ENCODE measurements at places on chromosomes 7 and 10.

DNA sequence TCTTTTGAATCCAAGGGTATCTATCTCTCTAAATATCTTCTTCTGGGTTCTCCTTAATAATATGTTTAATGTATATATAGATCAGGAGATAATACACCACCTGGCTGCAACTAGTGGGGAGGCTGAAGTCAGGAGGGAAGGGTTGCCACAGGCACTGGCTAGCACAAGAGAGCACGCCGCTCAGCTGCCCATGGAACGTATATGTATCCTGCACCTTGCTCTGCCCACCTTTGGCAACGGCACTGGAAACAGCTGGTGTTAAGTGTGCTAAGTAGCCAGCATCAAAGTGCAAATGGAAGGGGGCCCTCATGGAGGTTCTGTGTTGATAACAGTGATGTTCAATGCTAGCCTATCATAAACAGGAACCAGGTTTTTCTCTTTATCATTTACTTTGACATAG, 49.8 kb upstream of the FAM133B start:
- no peak for DNase-seq

DNA sequence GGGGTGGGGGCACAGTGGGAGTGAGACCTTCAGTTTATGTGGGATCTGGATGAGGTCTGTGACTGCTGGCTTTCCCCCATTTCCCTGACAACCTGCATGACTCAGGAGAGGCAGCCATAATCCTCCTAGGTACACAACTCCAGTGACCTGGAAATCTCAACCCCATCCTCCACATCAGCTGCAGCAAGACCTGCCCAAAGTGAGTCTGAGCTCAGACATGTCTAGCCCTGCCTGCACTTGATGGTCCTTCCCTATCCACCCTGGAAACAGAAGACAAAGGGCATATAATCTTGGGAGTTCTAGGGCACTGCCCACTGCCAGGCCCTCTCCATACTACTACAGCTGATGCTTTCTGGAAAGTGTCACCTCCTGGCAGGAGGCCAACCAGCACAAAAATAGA, 75.6 kb downstream of the GRM8 start:
- DNase-seq: no peak

DNA sequence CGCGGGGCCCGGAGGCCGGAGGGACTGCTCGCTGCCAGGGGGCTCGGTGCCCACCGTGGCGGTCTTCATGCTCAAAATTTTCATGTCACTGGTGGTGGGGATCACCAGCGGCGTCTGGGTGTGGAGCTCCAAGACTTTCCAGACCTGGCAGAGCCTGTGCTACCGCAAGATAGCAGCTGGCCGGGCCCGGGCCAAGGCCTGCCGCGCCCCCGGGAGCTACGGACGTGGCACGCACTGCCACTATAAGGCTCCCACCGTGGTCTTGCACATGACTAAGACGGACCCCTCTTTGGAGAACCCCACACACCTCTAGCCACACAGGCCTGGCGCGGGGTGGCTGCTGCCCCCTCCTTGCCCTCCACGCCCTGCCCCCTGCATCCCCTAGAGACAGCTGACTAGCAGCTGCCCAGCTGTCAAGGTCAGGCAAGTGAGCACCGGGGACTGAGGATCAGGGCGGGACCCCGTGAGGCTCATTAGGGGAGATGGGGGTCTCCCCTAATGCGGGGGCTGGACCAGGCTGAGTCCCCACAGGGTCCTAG, 2.0 kb downstream of the FZD9 start:
- no peak for DNase-seq

DNA sequence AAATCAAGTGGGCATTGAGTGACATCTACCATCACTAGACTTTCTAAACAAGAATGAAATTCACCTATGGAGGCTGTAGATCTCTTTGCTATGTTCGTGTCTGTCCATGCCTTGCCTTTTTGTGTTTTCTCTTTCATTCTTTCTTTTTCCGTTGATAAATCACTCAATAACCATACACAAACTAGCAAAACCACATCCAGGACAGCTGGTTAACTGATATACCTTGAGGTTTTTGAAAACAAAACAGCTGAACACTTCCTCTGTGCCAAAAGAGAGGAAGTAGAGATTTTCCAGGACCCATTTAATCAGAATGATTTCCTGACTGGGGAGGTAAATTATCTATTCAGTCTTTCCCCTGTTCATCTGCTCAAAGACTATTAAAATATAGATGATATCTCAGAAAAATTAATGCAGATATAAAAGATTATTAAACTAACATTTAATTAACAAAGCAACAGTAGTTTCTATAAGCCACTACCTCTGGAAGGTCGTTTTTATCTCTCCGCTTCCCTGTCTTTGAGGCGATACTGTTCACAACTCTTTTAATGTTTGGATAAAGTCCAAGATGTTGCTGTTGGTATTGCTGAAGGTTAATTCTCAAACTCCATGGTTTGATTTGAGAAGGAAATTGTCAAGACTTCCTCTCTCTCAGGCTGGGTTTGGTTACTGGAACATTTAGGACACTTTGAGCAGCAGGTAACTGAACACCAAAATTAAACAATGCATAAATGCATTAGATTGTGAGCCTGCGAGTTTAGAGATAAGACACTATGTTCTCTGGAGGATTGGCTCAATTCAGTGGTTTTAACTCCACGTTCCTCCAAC, 24.4 kb upstream of the C10orf67 start:
- DNase-seq: no peak

DNA sequence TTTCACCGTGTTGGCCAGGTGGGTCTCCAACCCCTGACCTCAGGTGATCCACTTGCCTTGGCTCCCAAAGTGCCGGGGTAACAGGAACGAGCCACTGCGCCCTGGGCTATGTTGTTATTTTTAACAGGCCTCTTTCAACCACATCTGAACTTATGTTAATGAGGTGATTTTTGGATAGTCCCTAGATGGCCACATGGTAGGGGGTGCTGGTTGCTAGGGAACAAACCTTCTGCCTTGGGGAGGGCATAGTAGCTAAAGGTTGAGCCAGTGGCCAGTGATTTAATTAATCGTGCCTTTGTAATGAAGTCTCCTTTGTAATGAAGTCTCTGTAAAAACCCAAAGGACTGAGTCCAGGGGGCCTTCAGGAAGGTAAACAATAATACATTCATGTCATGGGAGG, 9.1 kb downstream of the COMTD1 start:
- no peak for DNase-seq
